MV-4-11 (cell line): ENCODE measurements at places on chromosomes 11 and 22.
A peak's percentile ranks its signal among the peaks of the same experiment; 100 is the strongest.

DNA sequence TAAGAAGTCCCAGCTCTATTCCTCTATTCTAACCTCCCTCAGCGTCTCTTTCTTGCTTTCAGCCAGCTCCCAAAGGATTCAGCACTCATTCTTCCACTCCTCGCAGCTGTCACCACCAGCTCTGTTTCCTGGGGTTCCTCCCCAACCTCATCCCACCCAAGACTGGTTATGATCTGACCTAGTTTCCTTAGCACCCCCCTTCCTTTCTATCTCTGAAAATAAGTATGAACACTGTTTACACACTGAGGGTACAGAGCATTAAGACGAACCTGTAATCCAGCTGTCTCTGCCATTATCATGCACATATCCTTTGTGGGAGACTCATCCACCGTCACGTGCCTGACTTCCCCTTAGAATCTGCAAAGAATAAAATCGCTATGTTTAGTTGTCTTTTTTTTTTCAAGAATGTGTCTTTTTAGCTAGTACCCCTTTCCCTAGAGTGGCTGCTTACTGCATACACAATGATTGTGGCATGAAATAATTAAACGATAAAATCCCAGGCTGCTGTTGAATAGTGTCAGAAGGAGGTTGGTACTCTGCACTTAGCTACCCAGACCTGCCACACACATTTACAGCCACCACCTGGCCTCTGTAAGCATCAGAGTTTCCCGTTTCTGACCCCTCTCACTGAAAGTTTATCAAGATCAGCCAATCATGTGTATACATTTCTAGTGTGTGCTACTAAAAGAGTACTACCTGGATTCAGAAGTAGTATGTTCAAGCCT is 26.9 kb upstream of the CSTF3 start:
- DNase-seq, result peak; percentile 42

DNA sequence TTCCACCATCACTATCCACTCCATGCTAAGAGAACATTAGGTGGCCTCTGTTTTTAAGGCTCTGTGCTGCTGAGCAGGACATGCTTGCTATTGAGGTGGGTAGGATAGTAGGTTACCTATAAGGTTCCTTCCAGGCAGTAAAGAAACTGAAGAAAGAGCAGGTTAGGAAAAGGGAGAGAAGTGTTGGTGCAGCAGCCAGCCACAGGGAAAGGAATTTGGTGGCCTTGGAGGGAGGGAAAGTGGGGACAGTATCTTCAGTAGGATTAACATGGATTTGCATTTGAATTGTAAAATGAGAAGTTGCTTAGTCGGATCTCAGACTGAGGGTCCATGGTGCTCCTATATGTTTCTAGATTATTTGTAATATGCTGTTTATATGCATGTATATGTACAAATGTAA is 49.2 kb upstream of the OLFML1 start:
- DNase-seq, result no peak

- no peak for DNase-seq
Measured at GRCh38 chr11:45109400-45109799, 37.0 kb upstream of the PRDM11 start.

DNA sequence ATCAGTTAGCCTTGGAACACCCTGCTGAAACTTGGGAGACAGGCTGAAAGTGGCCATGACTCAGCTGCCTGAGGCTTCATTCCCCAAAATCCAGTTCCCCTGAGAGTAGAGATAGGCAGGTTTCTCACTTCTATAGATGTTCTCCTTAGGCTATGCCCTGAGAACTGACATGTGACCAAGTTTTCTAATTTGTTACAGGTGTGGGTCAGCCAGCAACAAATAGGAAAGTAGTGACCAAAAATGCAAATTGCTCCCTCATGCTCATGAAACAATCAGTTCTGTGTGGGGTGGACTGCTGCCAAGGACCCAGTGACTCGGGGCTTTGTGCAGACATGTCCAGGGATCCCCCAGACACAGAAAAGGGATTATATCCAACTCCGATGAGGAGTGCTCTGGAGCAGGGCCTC is 7.3 kb upstream of the CCDC15 start:
- no peak for DNase-seq

DNA sequence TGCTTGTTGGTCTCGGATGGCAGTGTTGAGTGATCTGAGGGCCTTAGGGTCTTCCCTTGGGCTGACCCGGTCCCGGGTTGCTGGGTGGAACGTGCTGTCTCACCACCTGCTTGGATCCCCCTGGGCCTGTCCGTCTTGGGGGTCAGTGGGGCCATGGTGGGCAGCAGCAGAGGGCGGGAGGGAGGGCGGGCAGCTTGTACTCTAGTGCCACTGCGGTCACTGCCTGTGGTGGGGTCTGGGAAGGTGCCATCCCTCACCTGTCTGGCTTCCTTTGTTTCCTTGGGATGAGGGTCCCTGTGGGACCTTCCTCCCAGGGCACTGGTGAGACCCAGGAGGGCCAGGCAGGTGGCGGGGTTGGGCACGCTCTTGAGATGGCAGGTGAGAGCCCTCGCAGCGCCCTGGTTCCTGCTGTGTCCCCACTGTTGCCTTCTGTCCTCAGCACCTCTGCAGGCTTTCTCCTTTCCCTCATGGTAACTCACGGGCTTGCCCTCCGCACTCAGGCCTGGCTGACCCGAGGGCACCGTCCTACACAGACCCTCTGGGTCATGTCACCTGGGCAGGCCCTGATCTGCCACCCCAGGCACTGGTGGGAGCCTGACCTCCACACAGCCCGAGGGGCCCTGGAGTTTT is 34.2 kb downstream of the TBC1D22A start:
- no peak for DNase-seq

- DNase-seq, result no peak
Measured at GRCh38 chr11:129972611-129973010, 30.0 kb downstream of the PRDM10 start.

DNA sequence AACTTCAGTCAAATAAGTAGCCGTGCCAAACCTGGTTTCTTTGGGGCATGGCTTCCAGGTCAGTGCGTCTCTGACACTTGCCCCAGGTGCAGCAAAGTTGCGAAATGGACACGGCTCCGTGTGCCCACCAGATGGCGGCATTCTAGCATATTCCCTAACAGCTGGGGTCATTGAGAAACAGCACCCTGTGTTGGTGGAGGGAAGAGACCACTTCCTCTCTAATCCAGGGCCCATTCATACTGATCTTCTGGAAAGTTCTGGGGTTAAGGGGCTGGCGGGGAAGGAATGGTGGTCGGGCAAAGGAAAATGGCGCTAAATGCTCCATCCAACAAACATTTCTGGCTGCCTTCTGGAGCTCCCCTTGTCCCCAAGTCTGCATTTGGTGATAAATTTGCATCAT is 141.2 kb upstream of the TIMP3 start:
- peak; percentile 77 for DNase-seq

- DNase-seq, result no peak
Measured at GRCh38 chr11:26254378-26254777, 77.6 kb upstream of the ANO3 start.

DNA sequence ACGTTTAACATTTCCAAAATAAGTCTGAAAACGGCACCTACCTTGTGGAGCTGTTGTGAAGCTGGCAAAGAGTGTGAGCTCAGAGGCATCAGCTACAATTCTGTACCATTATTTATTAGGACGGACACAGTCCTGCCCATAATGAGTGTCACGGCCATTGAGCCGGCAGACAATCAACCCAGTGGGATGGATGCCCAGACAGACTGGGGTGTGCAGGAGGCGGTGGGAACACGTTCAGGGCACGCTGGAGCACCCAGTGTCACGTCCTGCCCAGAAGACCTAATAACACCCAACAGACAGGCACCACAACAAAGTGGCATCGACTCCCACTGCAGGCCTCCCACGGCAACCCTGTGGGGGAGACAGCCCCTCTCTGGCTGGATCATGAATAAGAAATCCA is 34.5 kb downstream of the TPST2 start:
- no peak for DNase-seq

GRCh38 chr11:7442588-7443215 is 42.6 kb upstream of the OLFML1 start:
- DNase-seq, result peak; percentile 24

- DNase-seq, result no peak
Measured at GRCh38 chr11:61534933-61535839, 26.6 kb downstream of the LRRC10B start.

DNA sequence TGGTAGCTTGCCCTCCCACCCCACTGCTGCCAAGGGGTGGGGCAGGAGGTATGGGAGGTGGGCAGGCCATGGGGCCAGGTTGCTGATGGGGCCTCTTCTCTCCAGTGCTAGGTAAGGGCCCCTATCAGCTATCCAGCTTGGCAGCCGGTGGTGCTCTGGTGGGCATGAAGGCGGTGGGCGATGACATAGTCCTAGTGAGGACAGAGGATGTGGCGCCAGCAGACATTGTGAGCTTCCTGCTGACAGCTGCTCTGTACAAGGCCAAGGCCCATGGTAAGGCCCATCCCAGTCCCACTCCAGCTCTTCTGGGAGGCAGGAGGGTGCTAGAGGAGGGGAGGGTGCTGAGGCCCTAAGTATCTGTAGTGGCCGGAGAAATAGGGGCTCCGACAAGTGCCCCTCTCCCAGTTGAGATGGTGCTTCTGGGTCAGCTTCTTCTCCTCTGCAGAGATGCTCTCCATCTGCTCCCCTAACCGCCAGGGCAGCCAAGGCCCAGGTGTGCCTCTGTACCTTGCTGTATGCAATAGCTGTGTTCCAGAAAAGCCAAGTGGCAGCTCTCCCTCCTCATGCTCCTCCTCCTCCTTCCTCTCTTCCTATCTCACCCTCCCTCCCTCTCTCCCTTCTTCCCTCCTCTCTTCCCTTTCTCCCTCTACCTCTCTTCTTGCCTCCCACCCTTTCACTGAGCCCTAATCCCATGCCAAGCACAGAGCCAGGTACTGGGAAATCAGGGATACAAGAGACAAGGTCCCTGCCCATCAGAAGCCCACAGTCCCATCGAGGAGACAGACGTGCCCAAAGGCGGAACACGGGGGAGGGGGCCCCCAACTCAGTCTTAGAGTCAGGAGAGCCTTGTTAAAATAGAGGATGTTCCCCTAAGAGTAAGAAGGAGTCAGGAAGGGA is 55.3 kb downstream of the OTOG start:
- DNase-seq, result no peak

DNA sequence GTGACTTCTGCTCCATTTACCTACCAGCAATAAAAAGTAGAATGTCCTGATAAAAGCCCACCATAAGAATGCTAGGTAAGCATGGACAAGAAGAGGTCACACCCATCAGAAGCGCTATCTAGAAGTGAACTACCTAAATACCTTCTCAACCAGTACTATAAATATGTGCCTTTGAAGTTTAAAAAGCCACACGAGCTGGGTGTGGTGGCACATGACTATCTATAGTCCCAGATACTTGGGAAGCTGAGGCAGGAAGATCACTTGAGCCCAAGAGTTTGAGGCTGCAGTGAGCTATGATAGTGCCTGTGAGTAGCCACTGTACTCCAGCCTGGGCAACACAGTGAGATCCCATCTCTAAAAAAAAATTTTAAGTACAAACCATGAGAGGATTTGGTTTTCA is 66.7 kb downstream of the PACSIN2 start:
- no peak for DNase-seq

GRCh38 chr11:19573666-19574065 is 139.0 kb upstream of the NAV2 start:
- DNase-seq, result no peak

- DNase-seq, result no peak
Measured at GRCh38 chr11:122269824-122270223, 153.8 kb upstream of the BLID start.

- DNase-seq, result peak; percentile 62
Measured at GRCh38 chr22:37043828-37044538, 7.6 kb upstream of the KCTD17 start.

- no peak for DNase-seq
Measured at GRCh38 chr22:19353363-19354131, 62.0 kb upstream of the CLTCL1 start.

DNA sequence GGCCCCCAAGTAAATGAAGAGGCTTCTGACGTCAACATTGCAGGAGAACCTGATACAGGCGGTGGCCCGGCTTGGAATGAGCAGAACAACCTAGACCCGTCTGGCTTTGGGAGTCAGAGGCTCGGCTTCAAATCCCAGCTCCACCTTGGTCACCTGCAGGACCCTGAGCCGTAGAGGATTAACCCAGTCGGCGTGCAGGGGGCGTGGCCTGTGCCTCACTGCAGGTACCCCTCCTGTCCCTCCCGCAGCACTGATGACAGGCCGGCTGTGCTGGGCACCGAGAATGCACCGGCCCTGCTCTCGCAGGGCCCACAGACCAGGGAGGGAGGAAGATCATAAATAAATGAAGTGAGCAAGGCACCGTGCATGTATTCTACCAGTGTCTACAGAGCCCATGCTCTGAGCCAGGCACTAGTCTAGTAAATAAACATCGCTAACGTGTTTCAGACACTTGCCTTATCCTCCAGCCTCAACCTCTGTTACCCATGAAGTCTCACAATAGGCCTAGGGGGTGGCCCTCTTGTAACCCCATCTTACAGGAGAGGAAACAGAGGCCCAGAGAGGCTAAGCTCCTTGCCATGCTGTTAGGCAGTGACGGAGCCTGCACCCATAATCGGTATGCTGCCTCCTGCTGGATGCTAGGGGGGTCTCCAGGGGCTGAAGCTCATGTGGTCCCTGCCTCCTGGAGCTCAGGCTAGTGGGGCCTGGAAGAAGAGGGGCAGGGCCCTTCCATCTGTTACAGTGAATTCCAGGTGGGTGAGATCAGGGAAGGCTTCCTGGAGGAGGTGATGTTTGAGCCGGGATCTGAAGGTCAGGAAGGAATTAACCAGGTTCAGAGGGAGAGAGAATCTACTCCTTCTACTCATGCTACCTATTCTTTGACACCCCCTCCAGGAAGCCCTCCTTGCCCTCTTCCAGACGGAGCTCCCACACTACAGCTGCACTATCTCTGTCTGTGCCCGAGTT is 53.4 kb downstream of the RTL6 start:
- DNase-seq, result no peak

GRCh38 chr22:46801331-46801811 is 38.9 kb downstream of the TBC1D22A start:
- DNase-seq, result no peak

DNA sequence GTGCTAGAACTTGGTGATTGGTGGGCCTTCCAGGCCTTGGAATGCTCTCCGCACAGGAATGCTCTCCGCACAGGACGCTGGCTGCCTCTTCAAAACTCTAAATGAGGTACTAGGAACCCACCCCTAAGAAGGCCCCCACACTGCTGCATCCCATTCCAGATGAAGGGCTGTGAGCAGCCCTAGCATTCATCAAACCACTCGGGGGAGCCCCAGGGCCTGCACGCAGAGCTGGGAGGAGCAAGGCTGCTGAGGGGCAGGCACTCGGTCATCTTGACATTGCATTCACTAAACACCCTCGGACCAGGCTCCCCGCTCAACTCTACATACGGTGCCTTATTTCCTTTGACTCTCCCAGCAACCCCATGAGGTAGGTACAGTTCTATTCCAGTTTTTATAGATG is 49.2 kb upstream of the EMID1 start:
- DNase-seq, result no peak
